ENCODE measurements at places on chromosomes 7 and 10. TPM values are rescaled to one million over a fixed set of nuclear protein-coding genes. Genes with fewer than 3 reads are reported as not detected.

Gene GHRHR
- total RNA-seq: 0.84 TPM

Gene CHST15
- 1.3 TPM for total RNA-seq

Gene NSUN6
- total RNA-seq: 17.8 TPM

Gene TCAF1
- total RNA-seq: 105 TPM

Gene ABCA13
- 0.75 TPM for total RNA-seq

Gene PNLIP
- not detected for total RNA-seq

Gene NUPR2
- not detected for total RNA-seq

Gene AEBP1
- total RNA-seq: 70.5 TPM

Gene ATP6V1F
- total RNA-seq: 144 TPM

Gene FGL2
- not detected for total RNA-seq

Gene MALRD1
- total RNA-seq: 0.84 TPM

Gene LIPN
- total RNA-seq: not detected

- DNase-seq: no peak
- H3K27me3 ChIP-seq: no peaks in the 10 kb centered on the region
- peaks cover 16% of the 10 kb centered on the region for H3K36me3 ChIP-seq
- peak overlapping the region; percentile 94 for H3K27ac ChIP-seq
- peak overlapping the region; percentile 94 for H3K4me3 ChIP-seq
These were observed 417 bp downstream of the RFC2 start for GRCh38 chr7:74253835-74254128.

DNA sequence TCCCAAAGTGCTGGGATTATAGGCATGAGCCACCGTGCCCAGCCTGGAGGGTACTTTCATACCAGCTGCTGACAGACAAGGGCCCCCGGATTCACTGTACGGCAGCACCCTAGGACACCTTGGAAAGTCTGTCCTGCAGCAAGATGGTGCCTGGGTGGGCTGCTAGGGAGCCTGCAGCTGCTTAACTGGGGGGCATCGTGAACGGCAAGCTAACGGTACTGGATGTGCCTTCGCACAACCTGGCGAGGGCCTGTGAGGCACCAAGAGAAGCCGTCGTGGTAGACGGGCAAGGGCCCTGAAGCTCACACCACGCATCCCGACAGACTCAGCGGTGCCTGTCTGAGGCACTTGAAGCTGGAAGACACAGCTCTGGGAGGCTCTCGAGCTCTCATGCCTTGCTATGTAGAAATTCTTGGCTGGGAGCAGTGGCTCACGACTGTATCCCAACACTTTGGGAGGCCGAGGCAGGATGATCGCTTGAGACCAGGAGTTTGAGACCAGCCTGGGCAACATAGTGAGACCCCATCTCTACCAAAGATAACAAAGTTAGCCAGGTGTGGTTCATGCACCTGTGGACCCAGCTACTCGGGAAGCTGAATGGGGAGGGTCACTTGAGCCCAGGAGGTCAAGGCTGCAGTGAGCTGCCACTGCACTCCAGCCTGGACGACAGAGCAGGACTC lies 9.4 kb downstream of the BRAT1 start:
- H3K27me3 ChIP-seq: no peaks in the 10 kb centered on the region
- H3K4me3 ChIP-seq: no peak overlapping the region
- DNase-seq: no peak
- no peaks in the 10 kb centered on the region for H3K4me1 ChIP-seq
- H3K27ac ChIP-seq: no peak overlapping the region

- H3K27ac ChIP-seq: no peak overlapping the region
- H3K27me3 ChIP-seq: peaks cover 12% of the 10 kb centered on the region
- no peaks in the 10 kb centered on the region for H3K36me3 ChIP-seq
- H3K4me1 ChIP-seq: peaks cover 9% of the 10 kb centered on the region
- DNase-seq: no peak
These were observed 107.7 kb downstream of the CACNA2D1 start for GRCh38 chr7:82335927-82336326.

DNA sequence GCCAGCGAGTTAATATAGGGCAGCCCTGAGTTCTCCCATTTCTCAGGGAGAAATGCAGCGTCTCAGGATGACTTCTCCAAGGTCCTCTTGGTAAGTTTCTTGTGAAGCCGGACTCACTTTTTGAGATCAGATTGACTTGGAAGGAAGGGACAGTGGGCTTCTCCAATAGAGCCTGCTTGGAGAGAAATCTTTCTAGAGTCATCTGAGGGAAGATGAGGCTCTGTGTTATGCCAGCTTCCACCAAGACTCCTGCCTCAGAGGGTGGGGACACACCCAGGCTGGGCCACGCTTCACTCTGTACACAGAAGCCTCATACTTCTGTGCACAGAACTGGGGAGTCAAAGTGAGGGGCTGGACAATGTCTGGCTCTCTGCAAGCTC lies 5.6 kb downstream of the C10orf105 start:
- no peaks in the 10 kb centered on the region for H3K27me3 ChIP-seq
- H3K27ac ChIP-seq: peak overlapping the region; percentile 71
- DNase-seq: no peak
- peaks cover 4% of the 10 kb centered on the region for H3K4me1 ChIP-seq
- no peak overlapping the region for H3K4me3 ChIP-seq

DNA sequence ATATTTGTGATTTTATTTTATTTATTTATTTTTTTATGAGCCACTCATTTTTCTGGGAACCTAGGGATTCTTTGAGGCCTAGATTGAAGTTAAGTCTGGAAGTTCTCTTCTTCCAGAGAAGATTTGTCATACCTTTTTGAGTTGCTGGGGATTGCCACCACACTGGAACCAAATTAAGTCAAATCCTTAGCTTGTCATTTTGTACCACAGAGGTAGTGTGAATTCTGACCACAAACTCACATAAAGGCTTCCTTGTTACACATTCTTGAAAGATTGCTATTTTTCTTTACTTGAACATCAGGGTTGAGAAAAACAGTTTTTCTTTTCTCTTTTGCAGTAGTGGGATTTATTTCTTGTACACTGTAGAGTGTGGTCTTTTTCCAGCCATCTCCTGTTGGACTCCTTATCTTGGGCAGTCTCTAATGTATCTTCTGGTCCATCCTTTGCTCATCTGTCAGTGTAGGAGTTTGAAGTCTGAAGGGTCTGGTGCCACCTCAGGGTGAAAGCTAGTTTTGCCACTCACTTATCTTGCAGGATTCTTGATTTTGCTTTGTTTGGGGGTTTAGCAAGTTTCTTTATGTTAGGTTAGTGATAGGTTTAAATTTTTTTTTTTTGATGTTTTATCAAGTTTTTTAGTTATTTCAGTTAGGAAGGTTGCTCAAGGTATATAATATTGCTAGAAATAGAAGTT lies 24.8 kb downstream of the PCBD1 start:
- H3K27me3 ChIP-seq: no peaks in the 10 kb centered on the region
- H3K4me1 ChIP-seq: peaks cover 5% of the 10 kb centered on the region
- H3K4me3 ChIP-seq: no peak overlapping the region
- peaks cover 23% of the 10 kb centered on the region for H3K36me3 ChIP-seq
- no peak overlapping the region for H3K27ac ChIP-seq

DNA sequence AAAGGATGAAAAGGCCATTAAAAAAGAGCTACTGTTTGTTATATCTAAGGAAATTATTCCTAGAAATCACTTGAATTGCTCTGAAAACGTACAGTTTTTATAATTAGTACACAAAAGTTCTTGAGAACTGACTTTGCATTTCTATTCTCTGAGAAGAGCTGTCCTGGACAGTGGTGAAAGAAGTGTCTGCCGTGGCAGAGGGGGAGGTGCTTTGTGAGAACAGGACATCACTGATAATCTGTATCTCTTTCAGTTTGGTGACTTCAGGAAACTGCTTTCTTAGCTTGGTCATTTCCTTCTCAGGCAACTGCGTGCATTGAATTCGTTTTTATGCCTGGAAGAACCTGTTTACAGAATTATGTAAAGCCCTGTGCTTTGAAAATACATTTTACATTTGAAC lies 52.1 kb downstream of the POLL start:
- peaks cover 5% of the 10 kb centered on the region for H3K36me3 ChIP-seq
- no peak overlapping the region for H3K27ac ChIP-seq
- H3K27me3 ChIP-seq: no peaks in the 10 kb centered on the region
- peaks cover 17% of the 10 kb centered on the region for H3K4me1 ChIP-seq

- peaks cover 5% of the 10 kb centered on the region for H3K4me1 ChIP-seq
- H3K27me3 ChIP-seq: no peaks in the 10 kb centered on the region
- no peak for DNase-seq
- no peak overlapping the region for H3K4me3 ChIP-seq
- H3K36me3 ChIP-seq: no peaks in the 10 kb centered on the region
These were observed 66.5 kb upstream of the INPP5A start for GRCh38 chr10:132471125-132471451.

DNA sequence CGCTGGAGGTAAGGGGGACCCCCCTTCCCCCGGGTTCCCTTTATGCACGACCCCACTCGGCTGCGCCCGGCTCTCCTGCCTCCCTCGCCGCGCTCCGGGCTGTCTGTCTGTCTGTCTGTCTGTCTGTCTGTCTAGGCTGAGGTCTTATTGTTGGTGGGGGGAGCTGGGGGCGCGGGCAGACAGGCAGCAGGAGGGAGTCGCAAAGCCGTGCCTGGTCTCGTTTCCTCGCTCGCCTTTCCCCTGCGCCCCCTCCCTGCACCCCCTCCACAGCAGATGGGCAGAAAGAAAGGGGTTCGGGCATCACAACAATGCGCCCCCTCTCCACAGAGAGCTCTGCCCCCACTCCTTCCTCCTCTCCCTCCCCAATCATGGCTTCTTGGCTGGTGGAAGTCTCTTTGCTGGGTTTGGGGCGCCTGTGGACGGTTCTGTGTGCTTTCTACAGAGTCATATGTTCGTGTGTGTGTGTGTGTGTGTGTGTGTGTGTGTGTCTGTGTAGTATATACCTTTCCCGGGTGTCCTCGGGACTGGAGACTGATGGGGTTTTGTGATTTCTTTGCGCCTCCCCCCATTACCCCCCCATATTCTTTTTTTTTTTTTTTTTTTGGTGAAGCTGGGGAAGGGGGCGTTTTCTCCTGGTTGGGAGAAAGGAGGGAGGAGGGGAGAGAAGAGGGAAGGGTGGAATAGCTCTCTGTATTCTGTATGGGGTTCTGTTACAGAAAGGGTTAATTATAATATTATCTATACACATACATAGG lies 1.9 kb downstream of the AUTS2 start:
- no peaks in the 10 kb centered on the region for H3K36me3 ChIP-seq
- peak overlapping the region; percentile 89 for H3K27ac ChIP-seq
- DNase-seq: no peak
- H3K27me3 ChIP-seq: peaks cover 23% of the 10 kb centered on the region
- H3K4me3 ChIP-seq: no peak overlapping the region
- peaks cover 18% of the 10 kb centered on the region for H3K4me1 ChIP-seq

- no peak for DNase-seq
- no peaks in the 10 kb centered on the region for H3K36me3 ChIP-seq
- peaks cover 10% of the 10 kb centered on the region for H3K4me1 ChIP-seq
- no peaks in the 10 kb centered on the region for H3K27me3 ChIP-seq
- peak overlapping the region; percentile 30 for H3K27ac ChIP-seq
- no peak overlapping the region for H3K4me3 ChIP-seq
These were observed 89.2 kb downstream of the RNLS start for GRCh38 chr10:88493691-88494483.

GRCh38 chr10:128487517-128487916 lies 361.3 kb upstream of the MKI67 start:
- no peak overlapping the region for H3K27ac ChIP-seq
- no peaks in the 10 kb centered on the region for H3K36me3 ChIP-seq
- H3K27me3 ChIP-seq: no peaks in the 10 kb centered on the region

GRCh38 chr10:84114088-84114667 lies 25.1 kb upstream of the GHITM start:
- H3K4me3 ChIP-seq: no peak overlapping the region
- H3K4me1 ChIP-seq: no peaks in the 10 kb centered on the region
- peaks cover 9% of the 10 kb centered on the region for H3K27me3 ChIP-seq
- H3K27ac ChIP-seq: no peak overlapping the region

- no peaks in the 10 kb centered on the region for H3K27me3 ChIP-seq
- no peaks in the 10 kb centered on the region for H3K36me3 ChIP-seq
- DNase-seq: no peak
- H3K4me3 ChIP-seq: no peak overlapping the region
- no peak overlapping the region for H3K27ac ChIP-seq
These were observed 77.0 kb downstream of the ARL4A start for GRCh38 chr7:12764458-12764891.

DNA sequence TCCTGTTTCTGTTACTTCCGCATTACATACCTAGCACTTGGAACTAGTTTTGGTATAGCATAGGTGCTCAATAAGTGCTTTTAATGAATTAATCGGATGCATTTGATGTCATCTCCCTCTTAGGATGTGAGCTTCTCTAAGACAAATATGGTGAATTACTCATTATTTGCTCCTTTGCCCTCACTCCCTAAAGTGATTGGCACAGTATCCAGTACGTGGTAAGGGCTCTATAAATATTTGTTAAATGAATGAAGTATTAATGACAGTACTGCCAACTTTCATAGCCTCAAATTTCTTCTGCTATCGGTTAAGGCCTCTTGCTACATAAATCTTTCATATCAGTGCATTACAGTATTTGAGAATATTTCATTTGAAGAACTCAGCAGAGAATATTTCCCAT lies 75.9 kb upstream of the ARID5B start:
- DNase-seq: no peak
- no peaks in the 10 kb centered on the region for H3K27me3 ChIP-seq
- H3K4me3 ChIP-seq: no peak overlapping the region
- peaks cover 11% of the 10 kb centered on the region for H3K4me1 ChIP-seq
- no peak overlapping the region for H3K27ac ChIP-seq
- H3K36me3 ChIP-seq: no peaks in the 10 kb centered on the region

- no peak overlapping the region for H3K27ac ChIP-seq
- H3K36me3 ChIP-seq: no peaks in the 10 kb centered on the region
- no peak overlapping the region for H3K4me3 ChIP-seq
These were observed 228.2 kb downstream of the PTEN start for GRCh38 chr10:88091490-88092061.

DNA sequence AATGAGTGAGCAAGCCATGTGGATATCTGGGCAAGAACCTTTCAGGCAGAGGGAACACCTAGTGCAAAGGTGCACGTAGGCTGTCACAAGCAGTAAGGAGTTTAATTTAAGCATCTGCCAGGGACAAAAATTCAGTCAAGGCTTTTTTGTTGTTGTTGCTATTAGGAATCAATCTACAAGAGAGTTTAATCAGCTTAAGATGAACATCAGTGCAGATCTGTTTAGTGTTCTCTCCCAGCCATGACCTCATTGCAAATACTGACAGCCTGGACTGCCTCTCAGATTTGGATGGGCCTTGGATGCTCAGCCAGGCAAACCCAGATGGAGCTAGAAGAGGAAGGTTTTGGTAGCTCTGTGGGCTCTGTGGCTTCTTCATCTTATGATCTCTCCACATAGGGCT lies 3.3 kb upstream of the GLCCI1 start:
- DNase-seq: no peak
- H3K4me3 ChIP-seq: no peak overlapping the region
- no peaks in the 10 kb centered on the region for H3K36me3 ChIP-seq
- H3K4me1 ChIP-seq: peaks cover 4% of the 10 kb centered on the region
- H3K27me3 ChIP-seq: no peaks in the 10 kb centered on the region

- H3K4me1 ChIP-seq: peaks cover 44% of the 10 kb centered on the region
- H3K36me3 ChIP-seq: no peaks in the 10 kb centered on the region
- DNase-seq: peak; percentile 81
- H3K4me3 ChIP-seq: peak overlapping the region; percentile 92
- no peak overlapping the region for H3K27ac ChIP-seq
These were observed 2.2 kb upstream of the IGFBP3 start for GRCh38 chr7:45923290-45923689.

DNA sequence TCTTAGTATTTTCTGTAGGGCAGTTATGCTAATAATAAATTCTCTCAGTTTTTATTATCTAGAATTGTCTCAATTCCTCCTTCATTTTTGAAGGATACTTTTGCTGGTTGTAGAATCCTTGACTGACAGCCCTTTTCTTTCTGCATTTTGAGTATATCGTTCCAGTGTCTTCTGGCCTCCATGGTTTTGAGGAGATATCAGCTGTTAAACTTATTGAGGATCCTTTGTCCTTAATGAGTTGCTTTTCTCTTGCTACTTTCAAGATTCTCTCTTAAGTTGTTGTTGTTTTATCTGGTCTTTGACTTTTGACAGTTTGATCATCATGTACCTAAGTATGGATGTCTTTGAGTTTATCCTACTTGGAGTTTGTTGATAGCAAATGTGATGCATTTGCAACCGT lies 8.9 kb upstream of the GJC3 start:
- DNase-seq: no peak
- H3K4me1 ChIP-seq: peaks cover 24% of the 10 kb centered on the region
- H3K27me3 ChIP-seq: peaks cover 7% of the 10 kb centered on the region
- H3K4me3 ChIP-seq: no peak overlapping the region
- peaks cover 6% of the 10 kb centered on the region for H3K36me3 ChIP-seq

All from neural crest cell (in vitro differentiated cells).